Inflammatory macrophage treated with lipopolysaccharide for 1 hour (primary cell): ENCODE measurements at places on chromosomes 6 and 20.
A peak's percentile ranks its signal among the peaks of the same experiment; 100 is the strongest.

DNA sequence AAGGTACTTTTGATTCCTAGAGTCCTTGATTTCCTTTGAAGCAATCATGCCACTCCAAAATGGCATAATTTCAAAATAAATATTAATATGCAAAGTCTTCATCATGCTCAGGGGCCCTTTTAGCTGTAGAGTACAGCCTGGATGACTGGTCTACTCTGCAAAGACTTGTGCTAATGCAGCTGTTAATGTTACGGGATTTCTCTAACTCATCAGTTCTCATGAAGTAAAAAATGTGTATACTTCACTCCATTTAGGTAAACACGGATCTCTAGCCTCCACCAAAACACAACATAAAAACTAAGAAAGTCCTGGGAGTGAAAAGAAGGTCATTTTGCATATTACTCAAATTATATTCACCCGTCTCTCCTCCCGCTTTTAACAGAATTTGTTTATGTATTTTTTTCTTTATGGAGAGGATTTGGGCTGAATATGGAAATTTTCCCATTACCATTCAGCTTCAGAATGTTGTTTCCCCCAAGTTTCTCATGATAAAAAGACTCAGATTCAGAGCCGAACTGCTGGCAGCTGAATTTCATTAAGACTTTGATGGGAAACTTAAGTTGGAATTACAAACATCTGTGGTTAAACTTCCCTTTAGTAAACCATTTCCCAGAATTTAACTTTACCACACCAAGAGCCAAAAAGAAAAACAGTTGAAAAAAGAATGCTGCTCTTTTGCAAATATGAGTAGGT is 8.7 kb downstream of the LAMA4 start:
- no peak for DNase-seq

DNA sequence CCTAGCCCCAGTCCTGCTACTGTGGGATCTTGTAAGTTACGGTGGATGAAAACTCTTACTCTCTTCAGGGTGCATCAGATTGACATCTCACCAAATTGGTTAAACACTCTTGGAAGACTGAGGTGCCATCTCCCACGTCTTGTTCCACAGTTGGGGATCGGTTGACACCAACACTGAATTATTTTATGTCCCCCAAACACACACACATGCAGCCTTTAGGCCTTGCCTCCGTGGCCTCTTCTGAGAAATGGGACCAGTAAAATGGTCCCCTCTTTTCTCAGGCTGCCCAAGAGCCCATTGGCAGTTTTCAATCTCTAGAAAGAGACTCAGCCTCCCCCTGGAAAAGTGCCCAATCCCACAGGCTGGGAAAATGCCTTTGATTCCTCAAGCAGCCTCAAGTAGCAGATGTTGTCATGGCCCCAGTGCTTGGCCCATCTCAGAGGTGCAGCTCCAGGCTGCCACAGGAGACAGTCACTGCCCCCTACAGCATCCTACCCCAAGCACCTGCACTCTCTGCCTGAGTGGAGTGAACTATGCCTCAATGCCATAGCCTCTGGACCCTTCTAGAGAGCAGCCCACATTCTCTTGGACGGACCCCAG is 163.9 kb downstream of the ANKRD60 start:
- DNase-seq, result no peak

DNA sequence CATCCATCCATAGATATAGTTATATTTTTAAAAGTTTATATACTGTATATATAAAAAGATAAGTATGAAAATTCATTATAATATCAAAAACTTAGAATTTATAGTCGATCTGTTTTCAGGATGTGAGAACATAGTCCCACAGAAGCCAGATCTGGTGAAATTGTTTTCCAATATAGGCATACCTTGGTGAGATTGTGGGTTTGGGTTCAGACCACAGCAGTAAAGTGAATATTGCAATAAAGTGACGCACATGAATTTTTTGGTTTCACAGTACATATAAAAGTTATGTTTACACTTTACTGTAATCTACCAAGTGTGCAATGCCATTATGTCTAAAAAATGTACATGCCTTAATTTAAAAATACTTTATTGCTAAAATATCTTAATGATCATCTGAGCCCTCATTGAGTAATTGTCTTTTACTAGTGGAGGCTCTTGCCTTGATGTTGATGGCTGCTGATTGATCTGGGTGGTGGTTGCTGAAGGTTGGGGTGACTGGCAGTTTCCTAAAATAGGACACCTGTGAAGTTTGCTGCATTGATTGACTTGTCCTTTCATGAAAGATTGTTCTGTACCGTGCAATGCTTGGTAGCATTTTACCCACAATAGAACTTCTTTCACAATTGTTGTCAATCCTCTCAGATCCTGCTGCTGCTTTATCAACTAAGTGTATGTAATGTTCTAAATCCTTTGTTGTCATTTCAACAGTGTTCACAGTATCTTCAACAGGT is 29.8 kb downstream of the AIG1 start:
- no peak for DNase-seq

- DNase-seq, result no peak
Measured at GRCh38 chr6:73521351-73521985, 636 bp upstream of the EEF1A1 start.

DNA sequence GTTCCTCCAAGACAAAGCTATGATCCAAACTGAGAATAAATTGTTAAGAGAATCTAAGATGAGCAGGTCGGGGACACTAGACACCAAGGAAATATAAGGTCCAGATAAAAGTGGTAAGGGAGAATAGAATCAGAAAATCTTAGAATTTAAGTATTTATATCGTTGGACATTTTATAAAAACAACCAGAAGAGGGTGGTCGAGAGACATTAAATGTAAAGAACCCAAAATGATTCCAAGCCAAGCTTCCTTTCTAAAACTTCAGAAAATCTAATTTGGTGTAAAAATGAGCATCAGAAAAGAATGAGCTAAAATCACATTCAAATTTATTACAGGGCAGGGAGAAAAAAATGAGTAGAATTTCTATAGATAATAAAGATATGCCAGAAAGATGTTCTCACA is 97.8 kb upstream of the OGFRL1 start:
- DNase-seq, result peak; percentile 85

GRCh38 chr6:157629220-157629619 is 193.8 kb upstream of the SNX9 start:
- DNase-seq, result peak; percentile 10

DNA sequence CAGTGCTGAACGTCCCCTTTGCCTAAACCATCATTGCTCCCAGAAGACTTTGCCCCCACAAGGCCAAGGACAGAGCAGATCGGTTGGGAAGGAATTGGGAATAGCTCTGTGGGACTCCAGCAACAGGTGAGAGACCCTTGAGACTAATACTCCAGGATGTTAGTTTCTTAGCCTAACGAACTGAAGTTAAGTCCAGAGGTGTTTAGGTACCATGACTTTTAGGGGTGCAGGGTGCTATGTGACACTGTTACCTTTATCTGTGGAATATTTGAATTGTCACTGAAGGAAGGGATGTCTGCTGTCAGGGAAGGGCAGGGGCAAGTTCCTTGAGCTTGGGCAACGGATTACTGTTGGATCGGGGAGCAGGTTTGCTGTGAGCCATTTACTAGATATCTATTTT is 1.9 kb downstream of the BLCAP start:
- no peak for DNase-seq

GRCh38 chr6:105804424-105804823 is 281.7 kb upstream of the PRDM1 start:
- DNase-seq, result no peak

DNA sequence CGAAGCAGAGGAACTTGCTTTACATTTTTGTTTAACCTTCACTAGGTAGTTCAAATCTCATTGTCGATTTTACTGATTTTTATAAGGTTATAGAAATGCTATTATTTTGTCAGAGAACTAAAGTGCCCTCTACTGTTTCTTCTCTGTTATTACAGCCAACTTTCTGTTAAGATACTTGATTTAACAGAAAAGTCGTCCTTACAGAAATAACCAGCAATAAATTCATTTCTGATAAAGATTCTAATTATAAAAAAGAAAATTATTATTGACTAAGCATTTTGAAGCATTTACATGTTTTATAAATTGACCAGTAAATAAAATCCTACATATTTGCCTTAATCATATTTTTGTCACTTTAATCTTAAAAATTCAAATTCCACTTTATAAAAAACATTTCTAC is 60.8 kb downstream of the OGFRL1 start:
- DNase-seq, result peak; percentile 78

GRCh38 chr6:26377719-26378118 is 5.2 kb upstream of the BTN2A2 start:
- no peak for DNase-seq

- no peak for DNase-seq
Measured at GRCh38 chr6:169977434-169978265, 226.2 kb downstream of the ERMARD start.

DNA sequence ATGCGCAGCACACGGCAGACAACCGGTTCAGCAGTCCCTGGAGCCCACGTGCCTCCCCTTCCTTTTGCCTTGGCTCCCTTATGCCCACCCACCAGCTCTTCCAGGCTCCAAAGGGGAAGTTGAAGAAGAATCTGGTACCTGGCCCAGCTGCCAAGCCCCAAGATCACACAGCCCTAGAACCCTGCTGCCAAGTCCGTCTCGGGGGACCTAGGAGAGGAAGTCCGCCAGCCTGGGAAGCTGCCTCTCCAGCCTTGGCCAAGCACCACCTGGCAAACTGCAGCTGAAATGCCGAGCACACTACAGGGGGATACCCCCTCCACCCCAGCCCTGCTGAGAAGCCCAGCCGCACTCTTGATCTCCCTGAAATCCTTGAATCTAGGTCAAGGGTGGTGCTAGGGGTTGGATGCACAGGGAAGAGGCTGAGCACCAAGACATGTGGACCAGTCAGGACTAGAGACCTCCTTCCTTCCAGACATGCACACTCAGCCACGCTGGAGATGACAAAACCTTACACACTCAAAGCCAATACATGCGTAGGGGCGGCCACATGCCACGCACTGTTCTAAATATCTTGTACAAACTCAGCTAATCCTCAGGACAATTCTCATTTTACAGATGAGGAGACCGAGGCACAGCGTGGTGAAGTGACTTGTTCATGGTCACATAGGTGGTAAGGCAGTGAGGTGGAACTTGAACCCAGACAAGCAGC is 124.1 kb downstream of the PREX1 start:
- no peak for DNase-seq

GRCh38 chr6:143516690-143517446 is 5.3 kb upstream of the FUCA2 start:
- peak; percentile 61 for DNase-seq

DNA sequence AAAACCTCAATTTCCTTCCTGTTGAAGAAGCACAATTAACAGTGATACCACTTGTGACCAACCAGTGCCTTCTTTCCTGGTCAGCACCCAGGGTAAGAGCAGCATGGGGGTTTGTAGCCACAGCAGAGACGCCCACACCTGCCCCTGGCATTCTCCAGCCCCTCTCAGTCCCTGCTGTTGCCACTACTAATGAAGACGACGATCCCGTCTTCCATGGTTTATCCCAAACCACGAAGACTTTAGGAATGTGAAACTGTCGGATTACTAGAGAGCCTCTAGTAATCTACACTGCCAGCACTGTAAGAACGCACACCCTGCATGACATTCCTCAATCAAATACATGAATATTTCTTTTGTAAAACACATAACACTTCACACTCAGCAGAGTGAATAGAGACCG is 60.0 kb downstream of the GINS1 start:
- DNase-seq, result no peak

DNA sequence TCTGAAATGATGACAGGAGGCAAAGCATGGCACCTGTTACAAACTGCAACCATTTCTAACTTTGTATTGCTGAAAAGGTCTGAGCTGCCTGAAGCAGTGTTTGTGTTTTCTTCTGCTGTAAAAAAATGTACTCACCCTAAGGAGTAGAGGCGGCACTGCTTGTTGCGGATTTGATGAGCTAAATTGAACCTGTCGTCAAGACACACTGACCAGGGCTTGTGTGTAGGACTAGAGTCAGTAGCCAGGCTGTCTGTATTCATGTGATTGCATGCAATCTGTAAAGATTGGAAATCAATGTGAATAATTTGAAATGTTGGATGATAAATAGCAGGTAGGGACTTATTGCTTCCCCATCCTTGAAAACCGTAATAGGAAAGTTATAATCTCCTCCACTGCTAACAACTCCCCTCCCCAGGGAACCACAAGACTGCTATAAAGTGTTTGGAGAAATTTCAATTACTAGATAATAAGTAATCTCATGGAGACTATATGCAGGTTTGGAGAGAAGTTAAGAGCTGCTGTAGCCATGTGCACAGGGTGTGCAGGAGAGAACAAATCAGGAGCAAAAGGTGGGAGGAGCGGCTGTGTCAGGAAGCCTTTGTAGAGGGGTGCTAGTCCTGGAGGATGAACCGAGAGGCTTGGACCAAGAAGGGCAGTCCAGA is 42.8 kb downstream of the METTL24 start:
- DNase-seq, result no peak

DNA sequence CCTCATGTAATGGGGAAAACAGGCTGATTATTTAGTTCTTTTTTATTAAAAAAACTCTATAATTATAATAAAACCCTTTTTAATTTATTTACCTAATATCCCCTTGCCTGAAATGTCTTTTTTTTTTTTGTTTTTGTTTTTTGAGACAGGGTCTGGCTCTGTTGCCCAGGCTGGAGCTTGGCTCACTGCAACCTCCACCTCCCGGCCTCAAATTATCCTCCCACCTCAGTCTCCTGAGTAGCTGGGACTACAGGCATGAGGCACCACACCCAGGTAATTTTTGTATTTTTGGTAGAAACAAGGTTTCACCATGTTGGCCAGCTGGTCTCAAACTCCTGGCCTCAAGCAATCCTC is 30.3 kb upstream of the HBS1L start:
- no peak for DNase-seq

DNA sequence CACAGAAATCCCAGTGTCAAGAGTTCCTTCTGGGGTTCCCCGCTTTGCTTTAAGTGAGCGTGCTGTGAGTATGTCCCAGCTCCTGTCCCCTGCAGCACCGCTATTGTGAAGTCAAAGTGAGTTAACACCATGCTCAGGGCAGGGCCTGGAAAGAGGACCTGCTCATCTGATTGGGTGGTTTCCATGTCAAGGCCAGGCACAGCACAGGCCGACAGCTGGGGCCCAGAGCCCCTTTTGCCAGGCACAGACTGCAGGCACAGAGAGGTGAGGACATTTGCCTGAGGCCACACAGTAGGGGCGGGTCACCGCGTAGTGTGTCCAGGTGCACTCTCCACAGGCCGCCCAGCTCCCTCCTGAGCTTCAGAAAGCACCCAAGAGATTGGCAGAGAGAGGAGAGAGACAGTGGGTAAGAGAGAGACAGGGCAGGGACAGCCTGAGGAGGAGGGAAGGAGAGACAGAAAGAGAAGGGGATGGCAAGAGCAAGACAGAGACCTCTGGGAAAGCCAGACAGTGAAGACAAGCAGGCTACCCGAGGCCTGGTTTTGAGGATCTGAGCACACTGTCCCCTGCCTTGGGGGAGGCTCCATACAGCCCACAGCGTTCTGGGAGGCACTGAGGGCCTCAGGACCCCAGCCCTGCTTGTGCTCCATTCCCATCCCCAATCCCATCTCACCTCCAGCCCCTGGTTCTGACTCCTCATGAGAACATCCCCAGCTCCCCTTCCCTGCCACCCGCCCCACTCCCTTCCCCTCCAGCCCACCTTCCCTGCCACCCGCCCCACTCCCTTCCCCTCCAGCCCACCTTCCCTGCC is 6.5 kb upstream of the BPIFB1 start:
- no peak for DNase-seq

DNA sequence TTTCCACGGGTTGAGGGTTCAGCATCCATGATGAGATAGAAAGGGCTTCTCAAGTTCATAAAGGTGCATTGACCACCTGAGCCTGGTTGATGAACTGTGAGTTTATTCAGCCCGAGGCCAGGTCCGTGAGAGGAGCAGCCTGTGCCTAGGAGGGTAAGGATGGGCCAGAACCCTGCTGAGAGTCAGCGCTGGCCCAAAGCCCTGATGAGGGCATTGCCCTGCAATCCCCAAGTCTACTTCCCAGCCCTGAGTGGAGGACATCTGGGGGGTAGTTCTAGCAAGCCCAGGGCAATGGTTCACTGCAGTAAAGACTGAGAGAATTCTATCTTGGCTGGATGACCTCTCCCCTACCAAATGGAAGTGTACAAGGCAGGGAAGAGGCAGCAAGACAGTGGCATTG is 123.3 kb upstream of the NXT1 start:
- no peak for DNase-seq
